ENCODE measurements at places on chromosomes 7 and 10.

- DNase-seq, result no peak
These were observed 18.1 kb upstream of the GPR141 start for GRCh38 chr7:37665352-37666022.

GRCh38 chr10:25575343-25575742 is 358.7 kb upstream of the MYO3A start:
- no peak for DNase-seq

GRCh38 chr7:41445946-41446345 is 256.9 kb downstream of the INHBA start:
- no peak for DNase-seq

DNA sequence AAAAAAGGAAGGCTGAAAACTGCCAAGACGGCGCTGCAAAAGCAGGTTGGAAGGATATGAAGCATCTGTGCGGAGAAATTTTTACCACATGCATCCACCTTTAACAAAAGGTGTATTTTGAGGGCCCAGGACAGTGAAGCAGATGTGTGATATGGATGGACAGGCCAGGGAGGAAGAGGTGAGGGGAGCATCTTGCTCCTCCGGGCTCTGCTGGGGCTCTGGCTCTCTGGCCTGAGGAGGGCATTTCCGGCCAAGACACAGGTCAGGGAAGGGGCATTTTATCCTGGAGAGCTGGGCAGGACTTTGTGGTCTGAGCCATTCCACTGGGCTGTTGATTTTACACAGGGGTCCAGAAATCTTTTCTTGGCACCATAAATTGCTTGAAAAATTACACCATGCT is 175.1 kb downstream of the ZMYND11 start:
- no peak for DNase-seq

DNA sequence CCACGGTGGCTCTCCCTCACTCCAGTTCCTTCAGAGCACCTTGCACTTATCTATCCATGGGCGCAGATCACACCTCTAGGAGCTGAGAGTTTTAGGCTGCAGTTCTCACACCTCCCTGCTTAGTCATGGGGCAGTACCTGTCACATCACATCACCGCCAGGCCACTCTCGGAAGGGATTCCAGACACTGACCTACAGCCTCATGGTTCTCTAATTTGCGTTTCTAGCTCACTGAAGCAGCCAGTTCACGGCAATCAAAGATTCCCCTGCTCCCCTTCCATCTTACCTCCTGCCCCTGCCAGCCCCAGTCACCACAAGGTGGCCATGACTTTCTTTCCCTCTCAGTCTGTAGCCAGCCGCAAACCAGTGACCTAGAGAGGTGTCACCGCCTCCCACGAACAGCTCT is 34.2 kb downstream of the ADRB1 start:
- no peak for DNase-seq

DNA sequence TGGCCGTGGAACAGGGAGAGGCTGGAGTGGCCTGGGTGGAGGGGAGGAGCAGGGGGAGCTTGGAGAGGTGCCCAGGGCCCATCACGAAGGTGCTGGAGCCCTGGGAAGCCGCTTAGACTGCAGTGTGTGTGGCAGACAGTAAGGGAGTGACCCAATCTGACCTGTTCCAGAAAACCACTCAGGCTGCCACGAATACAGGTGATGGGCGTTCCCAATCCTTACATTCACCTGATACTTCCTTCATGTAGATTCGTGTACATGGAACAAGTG is 161.7 kb downstream of the SVIL start:
- no peak for DNase-seq

- DNase-seq, result no peak
These were observed 133.6 kb downstream of the GRK5 start for GRCh38 chr10:119340893-119341458.

- peak; percentile 90 for DNase-seq
These were observed 4.4 kb upstream of the FZD9 start for GRCh38 chr7:73429215-73429614.

GRCh38 chr10:14560274-14560673 is 214.4 kb downstream of the FAM107B start:
- peak; percentile 61 for DNase-seq

DNA sequence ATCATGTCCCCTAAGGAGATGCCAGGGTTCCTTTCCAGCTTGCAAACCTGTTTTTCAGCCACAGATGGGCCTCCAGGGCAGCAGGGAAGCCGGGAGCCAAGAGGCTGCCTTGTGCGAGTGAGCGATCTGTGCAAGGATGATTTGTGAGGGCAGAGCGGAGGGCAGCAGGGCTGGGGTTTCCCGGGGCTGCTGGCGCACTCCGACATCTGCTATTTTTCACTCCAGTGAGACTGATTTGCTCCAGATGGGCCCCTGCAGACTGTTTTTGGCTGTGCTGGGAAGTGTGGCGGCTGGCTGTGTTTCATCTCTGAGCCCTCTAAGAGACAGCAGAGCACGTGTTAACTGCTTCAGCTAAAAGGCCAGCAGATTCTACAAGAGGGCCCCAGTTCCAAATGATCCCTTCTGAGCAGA is 466.2 kb downstream of the TYW1 start:
- no peak for DNase-seq

GRCh38 chr10:121462281-121462680 is 136.0 kb downstream of the FGFR2 start:
- no peak for DNase-seq
